ENCODE measurements at places on chromosomes 6 and 20.

DNA sequence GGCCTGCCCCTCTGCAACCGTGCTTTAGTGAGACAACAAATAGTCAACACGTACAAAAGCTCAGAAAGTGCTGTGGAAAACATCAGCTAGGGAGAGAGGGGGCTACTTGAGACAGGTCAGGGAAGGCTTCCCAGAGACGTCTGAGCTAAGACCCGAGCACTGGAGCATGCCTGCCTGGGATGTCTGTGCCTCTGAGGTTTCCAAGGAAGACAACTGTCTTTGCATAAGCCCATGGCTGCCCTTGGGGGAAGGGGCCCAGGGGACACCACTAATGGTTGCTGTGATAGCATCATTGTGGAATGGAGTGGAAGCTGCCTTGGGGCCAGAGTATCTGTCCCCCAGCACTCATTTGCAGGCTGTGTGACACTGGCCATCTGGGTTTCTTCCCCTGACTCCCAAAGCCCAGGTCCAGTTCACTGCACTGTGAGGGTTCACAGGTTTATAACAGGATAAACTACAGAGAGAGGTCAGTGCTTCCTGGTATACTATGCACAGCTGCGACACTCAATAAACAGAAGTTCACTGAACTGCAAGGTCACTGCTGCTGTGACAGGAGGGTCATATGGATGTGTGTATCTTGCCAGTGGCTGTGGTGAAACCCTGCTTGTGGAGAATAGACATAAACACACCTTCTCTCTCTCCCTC, 1.5 kb upstream of the ARFGEF2 start:
- no peak for DNase-seq

DNA sequence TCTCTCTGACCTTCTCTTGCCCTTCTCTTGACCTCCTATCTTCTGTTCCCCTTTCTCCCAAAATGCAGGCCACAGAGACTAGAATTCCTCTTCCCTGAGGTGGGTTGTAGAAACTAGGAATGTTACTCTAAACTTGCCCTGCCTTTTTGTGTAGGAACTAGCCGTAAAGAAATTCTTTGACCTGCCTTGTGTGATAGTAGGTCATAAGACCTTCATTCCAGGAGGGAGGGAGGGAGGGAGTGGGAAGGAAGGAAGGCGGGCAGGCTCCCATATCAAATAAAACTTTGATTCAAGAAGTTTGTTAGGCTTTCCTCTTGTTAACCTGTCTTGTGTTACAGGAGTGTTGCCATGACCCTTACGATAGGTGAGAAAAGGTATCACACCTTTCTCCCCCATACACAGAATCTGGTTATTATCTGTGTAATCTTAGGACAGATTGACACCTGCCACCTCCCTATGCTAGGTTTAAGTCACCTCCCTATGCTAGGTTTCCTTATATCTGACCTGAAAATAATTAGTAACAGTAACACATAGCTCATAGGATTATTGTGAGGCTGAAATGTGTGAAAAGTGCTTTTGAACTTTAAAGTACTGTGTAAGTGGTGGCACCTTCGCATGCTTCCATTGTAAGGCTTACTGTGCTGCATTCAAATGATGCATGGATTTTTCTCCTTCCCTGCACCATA, 32.6 kb upstream of the FUCA2 start:
- no peak for DNase-seq

GRCh38 chr20:22106308-22106938, 401.0 kb downstream of the PAX1 start:
- DNase-seq = no peak

- no peak for DNase-seq
Observed at GRCh38 chr6:79373246-79373645, 138.8 kb upstream of the HMGN3 start.

DNA sequence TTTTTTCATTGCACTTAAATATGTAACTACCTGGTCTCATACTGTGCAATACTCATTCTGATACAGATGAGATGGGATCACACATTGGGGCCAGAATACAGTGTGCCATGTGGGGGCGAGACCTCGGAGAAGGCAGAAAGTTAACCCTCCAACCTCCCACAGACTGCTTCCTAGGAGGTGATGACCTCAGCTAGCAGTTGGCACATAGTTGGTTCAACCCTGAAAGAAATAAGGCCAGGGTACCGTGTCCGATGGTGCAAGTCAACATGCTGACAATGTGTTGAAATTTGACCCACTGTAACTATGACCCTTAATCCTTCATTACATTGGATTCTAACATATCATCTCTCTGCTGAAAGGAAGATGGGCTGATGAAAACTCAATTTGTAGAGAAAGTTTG, 61.9 kb downstream of the GJA10 start:
- peak; percentile 32 for DNase-seq

- DNase-seq = no peak
Observed at GRCh38 chr6:142808405-142809061, 136.4 kb downstream of the HIVEP2 start.

DNA sequence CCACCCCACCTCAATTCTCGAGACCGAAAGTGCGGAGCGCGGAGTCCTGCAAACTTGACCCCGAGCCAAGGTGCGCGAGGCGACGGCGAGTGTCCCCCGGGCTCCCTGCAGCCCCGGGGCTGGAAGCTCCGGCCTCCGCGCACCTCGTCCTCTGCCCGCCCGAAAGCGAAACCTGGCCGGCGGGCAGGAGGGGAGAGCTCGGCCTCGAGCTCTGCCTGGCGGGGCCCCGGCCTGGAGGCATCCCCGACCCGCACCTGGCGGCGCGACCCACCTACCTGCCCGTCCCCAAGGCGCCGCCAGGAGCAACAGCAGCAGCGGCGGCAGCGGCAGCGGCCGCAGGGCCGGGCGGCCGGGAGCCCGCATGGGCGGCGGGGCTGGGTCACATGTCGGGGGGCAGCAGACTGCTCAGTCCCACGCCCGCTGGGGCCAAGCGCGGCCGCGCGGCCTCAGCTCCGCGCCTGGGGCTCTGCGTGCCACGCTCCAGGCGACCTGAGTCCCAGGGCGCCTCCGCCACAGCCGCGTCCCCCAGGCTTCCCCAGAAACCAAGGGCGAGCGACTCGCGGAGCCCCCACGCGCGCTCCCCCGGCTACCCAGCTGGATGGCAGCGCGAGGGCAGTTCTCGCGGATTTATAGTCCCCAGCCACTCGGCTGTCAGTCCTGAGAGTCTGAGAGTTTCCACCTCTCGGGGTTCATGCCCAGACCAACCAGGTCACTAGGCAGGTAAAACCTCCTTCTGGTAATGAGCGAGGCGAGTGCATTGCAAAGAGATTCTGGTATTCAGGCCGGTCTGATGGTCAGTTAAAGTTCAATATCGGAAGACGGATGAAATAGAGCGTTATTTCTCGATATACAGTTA, at the start of gene IL20RA:
TSS of gene IL20RA (minus strand) at position 600 of the 856 bp plus-strand sequence. CDS start at position 363, 237 bp downstream.
- no peak for DNase-seq

GRCh38 chr6:168377856-168378832, 58.6 kb upstream of the DACT2 start:
- DNase-seq = no peak

Data from stimulated activated CD4-positive, alpha-beta T cell treated with anti-CD3 and anti-CD28 coated beads, Interleukin-2, amount 100 ng/mL, for 48 hours (primary cell).